ENCODE measurements at places on chromosomes 2 and 18. TPM values are rescaled to one million over a fixed set of nuclear protein-coding genes. Genes with fewer than 3 reads are reported as not detected.

DSC2 gene
- 4.8 TPM for total RNA-seq

DPYSL5 gene
- not detected for total RNA-seq

CCDC178 gene
- not detected for total RNA-seq

RTP5 gene
- total RNA-seq, result not detected

AQP12B gene
- not detected for total RNA-seq

CD8B gene
- total RNA-seq, result not detected

CHRNG gene
- total RNA-seq, result not detected

SCN9A gene
- total RNA-seq, result 7.0 TPM

AGAP1 gene
- 31.0 TPM for total RNA-seq

FOXI3 gene
- total RNA-seq, result not detected

TRIM43 gene
- not detected for total RNA-seq

GCKR gene
- not detected for total RNA-seq

TFCP2L1 gene
- total RNA-seq, result 3.5 TPM

GCG gene
- total RNA-seq, result not detected

ARHGEF4 gene
- 30.5 TPM for total RNA-seq

Measured in PC-3 (cell line).